ENCODE measurements at places on chromosomes 11 and 22. TPM values are rescaled to one million over a fixed set of nuclear protein-coding genes. Genes with fewer than 3 reads are reported as not detected.

KCNK4 gene
- total RNA-seq, result not detected

DNA sequence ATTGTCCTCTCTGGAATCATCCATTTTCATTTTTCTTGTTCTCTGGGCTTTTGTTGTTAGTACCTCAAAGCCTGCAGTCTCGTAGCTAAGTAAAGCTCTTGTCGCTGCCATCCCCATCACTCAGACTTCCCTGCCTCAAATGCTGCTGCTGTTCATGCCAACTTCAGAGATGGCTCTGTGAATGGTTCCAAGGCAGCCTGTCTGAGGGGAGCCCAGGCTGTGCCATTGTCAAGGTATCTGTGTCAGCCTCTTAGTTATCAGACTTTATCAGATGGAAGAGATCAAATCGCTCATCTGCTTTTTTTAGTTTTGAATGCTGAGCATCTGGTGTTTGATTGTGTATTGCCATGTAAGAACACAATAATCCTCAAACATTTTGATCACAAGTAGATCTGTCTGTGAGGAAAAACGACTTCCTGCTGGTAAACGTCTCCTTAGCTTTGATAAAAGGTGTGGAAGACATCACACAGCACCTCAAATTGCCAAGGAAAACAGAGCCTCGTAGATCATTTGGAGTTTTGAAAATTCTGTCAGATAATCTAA lies 304.2 kb upstream of the ZC3H12C start:
- no peak for DNase-seq

GRCh38 chr11:32162906-32163305 lies 72.0 kb downstream of the RCN1 start:
- no peak for DNase-seq

GRCh38 chr11:85086504-85087284 lies 540.5 kb downstream of the DLG2 start:
- no peak for DNase-seq

MPZL3 gene
- 4.0 TPM for total RNA-seq

CNTF gene
- 1.3 TPM for total RNA-seq

TEF gene
- total RNA-seq, result 29.0 TPM

DNA sequence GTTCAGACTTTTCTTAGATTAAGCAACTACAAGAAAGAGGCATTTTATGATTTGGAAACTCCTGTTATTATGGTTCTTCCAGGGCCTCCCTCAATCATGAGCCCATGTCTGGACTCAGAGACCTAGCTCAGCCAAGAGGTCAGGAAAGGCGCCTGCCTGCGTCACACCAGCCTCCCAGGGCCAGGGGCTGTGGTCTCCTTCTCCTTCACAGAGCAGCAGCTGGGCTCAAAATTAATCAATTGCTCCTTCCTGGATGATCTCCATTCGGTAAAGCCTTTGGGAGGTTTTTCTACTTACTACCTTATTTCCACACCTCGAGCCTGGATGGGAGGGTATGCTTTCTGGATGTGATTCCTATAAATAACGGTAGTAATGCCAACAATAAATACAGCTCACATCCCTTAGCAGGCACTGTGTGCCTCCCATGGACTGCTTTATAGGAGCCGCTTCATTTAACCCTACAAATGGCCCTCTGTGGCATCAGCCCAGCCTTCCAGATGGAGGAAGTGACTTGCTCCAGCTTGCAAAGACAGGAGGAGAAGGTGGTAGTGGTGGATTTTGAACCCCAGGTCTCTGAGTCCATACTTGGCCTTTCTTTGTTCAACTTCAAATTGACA lies 1445.6 kb downstream of the TBC1D22A start:
- DNase-seq, result no peak

DNA sequence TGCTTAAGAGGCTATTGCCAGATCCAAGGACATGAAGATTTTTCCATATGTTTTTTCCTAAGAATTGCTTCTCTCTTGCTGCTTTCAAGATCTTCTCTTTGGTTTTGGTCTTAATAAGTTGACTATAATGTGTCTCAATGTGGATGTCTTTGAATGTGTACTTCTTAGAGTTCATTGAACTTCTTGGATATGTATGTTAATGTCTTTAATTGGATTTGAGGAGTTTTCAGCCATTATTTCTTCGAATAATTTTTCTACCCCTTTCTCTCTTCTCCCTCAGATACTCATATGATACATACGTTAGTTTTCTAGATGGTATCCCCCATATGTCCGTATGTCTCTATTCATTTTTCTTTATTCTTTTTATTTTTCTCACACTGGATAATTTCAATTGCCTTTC lies 13.2 kb downstream of the CABIN1 start:
- DNase-seq, result no peak

DNA sequence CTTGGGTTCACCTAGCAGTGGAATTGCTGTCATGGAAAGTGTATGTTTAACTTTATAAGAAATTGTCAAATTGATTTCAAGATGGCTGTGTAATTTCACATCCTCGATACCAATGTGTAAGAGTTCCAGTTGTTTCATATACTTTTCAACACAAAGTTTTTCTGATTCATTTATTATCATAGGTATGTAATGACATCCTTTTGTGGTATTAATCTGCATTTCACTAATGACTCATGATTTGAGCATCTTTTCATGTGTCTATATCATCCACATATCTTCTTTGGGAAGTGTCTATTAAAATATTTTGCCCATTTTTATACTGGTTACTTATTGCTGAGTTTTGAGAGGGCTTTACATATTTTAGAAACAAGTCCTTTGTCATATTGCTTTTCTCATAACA lies 17.0 kb upstream of the GLYATL1B start:
- no peak for DNase-seq

NFAM1 gene
- 1.0 TPM for total RNA-seq

- DNase-seq, result no peak
Measured at GRCh38 chr11:61711498-61711897, 31.3 kb downstream of the DAGLA start.

- DNase-seq, result no peak
Measured at GRCh38 chr22:31440681-31441080, 41.3 kb downstream of the DRG1 start.

GRCh38 chr22:38766076-38766777 lies 10.4 kb upstream of the SUN2 start:
- peak; percentile 57 for DNase-seq

ARHGEF17 gene
- 28.0 TPM for total RNA-seq

GRCh38 chr11:43918662-43919061 lies 23.8 kb upstream of the C11orf96 start:
- no peak for DNase-seq

DNA sequence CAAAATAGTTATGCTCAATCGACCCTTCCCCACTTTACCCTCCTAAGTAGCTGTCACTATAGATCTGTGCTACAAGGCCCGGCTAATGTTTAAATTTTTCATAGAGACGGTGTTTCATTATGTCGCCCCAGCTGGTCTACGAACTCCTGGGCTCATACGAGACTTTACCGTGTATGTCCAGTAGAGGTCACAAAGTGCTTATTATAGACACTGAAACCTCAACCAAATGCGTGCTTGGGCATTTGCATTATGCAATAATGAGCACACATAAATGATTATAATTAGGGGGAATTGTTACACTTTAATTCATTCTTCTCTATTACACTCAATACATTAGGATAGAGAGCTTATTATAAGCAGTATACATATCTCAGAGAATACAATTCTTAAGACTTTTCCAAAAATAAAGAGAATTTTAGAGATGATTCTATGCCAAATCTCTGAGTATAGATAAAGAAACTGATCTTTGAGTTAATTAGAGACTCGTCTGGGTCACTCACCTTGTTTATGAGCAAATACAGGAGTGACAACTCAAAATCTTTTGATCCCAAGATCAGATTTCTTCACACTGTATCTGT lies 12.5 kb upstream of the MRPL16 start:
- peak; percentile 51 for DNase-seq

UPK3A gene
- not detected for total RNA-seq

GRCh38 chr11:74948546-74948897 lies 369 bp downstream of the XRRA1 start:
- no peak for DNase-seq

OR5B21 gene
- not detected for total RNA-seq

MEI1 gene
- total RNA-seq, result not detected

GRCh38 chr11:15101072-15101709 lies 13.5 kb upstream of the INSC start:
- DNase-seq, result peak; percentile 69

GRCh38 chr11:119618208-119618909 lies 110.6 kb downstream of the NECTIN1 start:
- no peak for DNase-seq

- DNase-seq, result no peak
Measured at GRCh38 chr11:58596621-58597020, 17.8 kb downstream of the ZFP91 start.

GRCh38 chr11:26867286-26867685 lies 126.6 kb upstream of the FIBIN start:
- DNase-seq, result no peak

- DNase-seq, result no peak
Measured at GRCh38 chr11:17905477-17905876, 107.4 kb downstream of the SERGEF start.

- no peak for DNase-seq
Measured at GRCh38 chr22:46732513-46732912, 5.5 kb downstream of the CERK start.

GRCh38 chr11:1345737-1346513 lies 36.5 kb upstream of the TOLLIP start:
- no peak for DNase-seq

DNA sequence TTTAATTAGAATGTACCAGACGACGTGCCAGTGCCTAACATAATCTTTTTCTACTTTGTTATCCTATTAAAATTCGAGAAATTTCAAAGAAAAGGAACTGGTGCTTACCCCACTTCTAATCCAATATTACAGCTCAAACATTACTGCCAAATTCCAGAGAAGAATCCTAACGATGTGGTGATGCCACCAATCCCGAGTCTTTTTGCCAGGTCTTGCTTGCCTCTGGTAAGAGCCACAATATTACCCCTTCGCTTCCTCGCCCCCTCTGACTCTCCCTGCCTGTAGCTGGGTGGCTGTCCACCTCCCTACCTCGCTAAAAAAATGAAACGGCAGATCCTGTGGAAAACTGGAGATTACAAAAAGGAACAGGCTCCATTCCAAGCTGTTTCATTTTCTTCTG lies 49.4 kb upstream of the TBCEL start:
- no peak for DNase-seq

- DNase-seq, result no peak
Measured at GRCh38 chr22:38689651-38690050, 7.9 kb downstream of the TOMM22 start.

BIRC3 gene
- total RNA-seq, result 5.3 TPM

- DNase-seq, result no peak
Measured at GRCh38 chr11:107493117-107493516, 35.5 kb upstream of the CWF19L2 start.

OR5A1 gene
- total RNA-seq, result not detected

GRCh38 chr11:121090145-121090721 lies 10.8 kb upstream of the TECTA start:
- DNase-seq, result no peak

GRCh38 chr22:45868571-45869339 lies 108.2 kb downstream of the WNT7B start:
- no peak for DNase-seq

PITPNB gene
- 39.6 TPM for total RNA-seq

DNA sequence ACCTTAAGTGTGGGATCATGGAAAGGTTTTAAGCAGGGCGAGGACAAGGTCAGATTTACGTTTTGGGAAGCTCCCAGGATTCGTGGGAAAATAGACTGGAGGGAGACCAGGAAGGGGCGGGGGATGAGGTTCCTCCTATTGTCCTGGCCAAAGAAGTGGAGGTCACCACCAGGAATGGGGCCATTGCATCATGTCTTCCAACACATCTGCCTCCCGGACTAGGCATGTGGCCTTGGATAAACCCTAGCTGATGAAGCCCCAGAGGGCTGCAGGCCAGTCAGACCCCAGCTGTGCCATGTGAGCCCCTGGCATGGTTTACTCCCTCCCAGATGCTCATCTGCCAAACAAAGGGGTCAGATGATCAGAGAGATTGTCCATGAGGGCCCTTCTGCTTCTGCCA lies 11.5 kb upstream of the YWHAH start:
- no peak for DNase-seq

DNA sequence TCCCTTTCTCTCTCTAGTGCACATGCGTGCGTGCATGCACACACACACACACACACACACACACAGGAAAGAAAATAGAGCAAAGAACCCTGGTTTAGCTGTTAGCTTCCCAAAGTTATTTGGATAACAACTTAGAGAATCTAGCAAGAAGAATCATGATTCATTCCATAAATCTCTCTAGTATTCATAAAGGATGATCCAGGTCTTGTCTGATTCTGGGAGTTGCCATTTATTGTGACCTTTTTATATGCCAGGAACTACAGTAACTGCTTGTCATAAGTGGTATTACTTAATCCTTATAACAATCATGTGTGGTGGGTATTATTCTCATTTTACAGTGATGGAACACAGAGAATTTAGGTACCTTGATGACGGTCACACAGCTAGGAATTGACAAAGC lies 141.5 kb upstream of the MTMR2 start:
- DNase-seq, result no peak

- peak; percentile 9 for DNase-seq
Measured at GRCh38 chr11:34680918-34681586, 60.2 kb downstream of the EHF start.

DNA sequence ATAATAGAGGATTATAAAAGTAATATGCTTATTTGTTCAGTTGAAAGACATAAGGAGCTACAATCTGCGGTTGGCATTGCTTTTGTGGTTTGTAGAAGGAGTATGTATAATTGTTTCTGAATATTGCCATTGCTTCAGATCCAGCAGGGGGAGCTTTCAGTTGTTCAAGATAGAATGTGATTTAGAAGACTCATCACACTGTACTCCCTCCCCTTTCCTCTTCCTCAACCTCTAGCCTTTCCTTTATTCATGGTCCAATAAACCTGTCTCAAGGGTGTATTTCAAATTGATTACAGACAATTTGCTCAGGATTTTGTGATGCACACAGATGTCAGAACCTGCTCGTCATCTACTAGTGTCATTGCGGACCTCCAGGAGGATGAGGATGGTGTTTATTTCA lies 9.8 kb downstream of the PRMT3 start:
- DNase-seq, result peak; percentile 38

TRIM77 gene
- not detected for total RNA-seq

SCGB1C1 gene
- total RNA-seq, result not detected

GRCh38 chr11:72950685-72951084 lies 136.5 kb downstream of the ATG16L2 start:
- no peak for DNase-seq

PATZ1 gene
- 25.1 TPM for total RNA-seq

- no peak for DNase-seq
Measured at GRCh38 chr11:102583141-102583873, 41.8 kb downstream of the MMP20 start.

GRCh38 chr11:29263971-29264682 lies 752.7 kb downstream of the KCNA4 start:
- no peak for DNase-seq
